ENCODE measurements at places on chromosomes 6 and 20. TPM values are rescaled to one million over a fixed set of nuclear protein-coding genes. Genes with fewer than 3 reads are reported as not detected.

DNA sequence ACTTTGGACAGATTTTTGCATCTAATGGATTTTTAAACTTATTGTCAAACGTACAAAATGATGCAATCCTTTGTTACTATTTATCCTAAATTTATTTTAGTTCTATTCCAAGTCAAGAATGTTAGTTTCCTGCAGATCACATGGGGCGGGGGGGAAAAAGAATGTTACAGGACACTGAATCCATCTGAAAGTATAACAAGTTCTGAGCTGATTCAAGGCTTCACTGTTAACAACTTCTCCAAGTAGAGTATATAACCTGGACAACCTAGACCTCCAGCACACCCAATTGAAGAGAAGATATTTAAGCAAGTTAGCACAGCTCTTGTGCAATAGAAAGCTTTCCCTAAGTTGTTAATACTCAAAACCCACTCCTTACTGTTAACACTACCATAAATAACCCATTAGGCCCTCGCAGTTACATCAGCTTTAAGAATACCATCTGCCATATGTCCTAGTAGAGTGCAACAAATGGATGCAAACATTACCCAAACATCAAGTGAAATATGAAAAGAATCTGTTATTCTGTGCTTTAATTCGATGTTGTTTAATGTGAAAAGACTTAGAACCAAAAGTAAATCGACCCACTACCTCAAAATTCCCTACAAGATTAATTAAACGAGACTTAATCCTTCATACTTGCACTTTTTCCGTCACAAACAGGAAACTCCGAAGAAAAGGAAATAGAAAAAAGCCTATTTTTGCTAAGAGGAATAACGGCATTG lies 1.3 kb downstream of the SEC63 start:
- DNase-seq = no peak

GRCh38 chr20:51541189-51542032 lies 1.1 kb downstream of the NFATC2 start:
- DNase-seq = no peak

GRCh38 chr6:41008011-41008410 lies 31.0 kb downstream of the UNC5CL start:
- no peak for DNase-seq

GRCh38 chr6:67496191-67496590 lies 1138.9 kb upstream of the ADGRB3 start:
- no peak for DNase-seq

The PNPLA1 gene
- total RNA-seq = not detected

The TSBP1 gene
- total RNA-seq = not detected

The HSPA12B gene
- total RNA-seq = not detected
